ENCODE measurements at places on chromosomes 4 and X.

DNA sequence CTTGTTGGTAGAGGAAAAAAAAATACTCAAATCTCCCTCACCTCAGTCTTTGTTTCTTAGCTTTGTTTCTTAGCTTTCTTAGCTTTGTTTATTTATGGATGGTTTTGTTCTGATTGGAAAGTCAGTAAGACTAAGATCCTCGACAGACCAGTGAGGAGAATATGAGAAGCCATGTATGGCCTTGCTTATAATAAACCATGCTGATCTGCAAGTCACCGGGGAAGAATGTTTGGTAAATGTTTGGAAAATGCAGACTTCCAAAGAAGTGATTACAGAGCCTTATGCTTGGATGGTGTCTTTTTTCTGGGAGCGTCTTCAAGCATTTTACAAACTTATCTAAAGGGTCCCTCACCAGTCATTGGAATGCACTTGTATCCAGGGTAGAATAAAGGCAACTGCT lies 90.1 kb upstream of the NOCT start:
- DNase-seq = no peak

DNA sequence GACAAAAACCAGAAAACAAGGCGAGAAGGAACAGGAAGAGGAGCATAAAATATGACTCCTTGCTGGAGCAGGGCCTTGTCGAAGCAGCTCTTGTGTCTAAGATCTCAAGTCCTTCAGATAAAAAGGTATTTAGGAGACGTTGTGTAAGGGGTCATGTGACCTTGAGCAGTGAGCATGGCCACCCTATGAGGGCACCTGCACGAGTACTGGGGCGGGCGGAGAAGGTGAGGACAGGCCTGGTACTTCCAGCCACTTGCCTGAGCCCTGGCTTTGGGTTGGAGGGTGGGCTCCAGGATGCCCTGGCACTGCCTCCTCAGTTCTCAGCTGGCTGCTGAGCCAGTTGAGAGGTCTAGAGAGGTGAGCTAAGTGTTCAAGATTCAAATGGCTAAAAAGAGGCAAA lies 29.9 kb downstream of the NSD2 start:
- no peak for DNase-seq

DNA sequence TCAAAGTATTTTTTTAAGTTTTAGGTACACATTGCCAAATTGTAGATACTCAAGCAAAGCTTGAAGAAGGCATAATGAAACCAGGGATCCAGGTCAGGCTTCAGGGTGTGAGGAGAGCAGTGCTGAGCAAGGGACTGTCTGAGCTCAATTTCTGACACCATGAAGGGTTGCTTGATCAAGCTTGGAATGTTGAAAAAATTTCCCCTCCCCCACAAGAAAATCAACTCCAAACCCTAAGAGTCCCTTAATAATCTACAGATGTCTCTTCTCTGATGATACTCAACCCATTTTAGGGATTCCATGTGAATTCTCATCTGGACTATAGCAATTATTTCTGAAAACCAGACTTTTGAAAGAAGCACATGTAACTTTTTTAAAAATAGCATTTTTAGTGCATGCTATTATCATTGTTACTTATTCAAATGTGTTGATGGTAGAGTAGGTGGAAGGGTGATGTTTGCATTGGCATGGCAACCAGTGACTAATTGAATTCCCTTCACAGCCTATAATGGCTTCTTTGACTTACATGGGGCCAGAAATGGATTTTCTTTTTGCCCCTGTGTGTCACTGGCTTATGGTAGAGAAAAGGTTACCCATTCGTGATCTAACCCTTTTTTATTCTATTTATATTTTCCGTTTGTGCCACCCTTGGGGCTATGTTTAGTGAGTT lies 252.0 kb downstream of the FBXW7 start:
- peak; percentile 37 for DNase-seq

DNA sequence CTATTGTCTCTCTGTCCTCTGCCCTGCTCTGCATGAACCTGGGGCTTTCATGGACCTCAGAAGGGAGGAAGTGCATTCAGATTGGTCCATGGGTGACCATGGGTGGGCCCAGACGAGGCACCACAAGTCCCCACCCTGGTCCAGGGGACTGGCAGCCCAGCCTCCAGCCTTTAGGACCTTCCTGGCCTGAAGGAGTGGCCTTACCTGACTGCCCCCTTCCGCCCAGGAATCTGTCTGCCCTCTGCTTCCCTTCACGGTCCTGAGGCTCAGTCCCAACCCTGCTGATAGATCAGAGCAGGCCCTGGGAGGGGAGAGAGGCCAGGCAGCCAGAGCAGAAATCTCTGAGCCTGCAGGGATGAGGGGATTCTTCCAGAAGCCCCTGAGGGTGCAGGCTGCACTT lies 455.4 kb downstream of the PCDH18 start:
- DNase-seq = no peak

- DNase-seq = no peak
These were observed 225.8 kb downstream of the FGF13 start for GRCh38 chrX:138485767-138486166.

Measured in stromal cell of bone marrow (primary cell).